Breast epithelium (tissue), 4 donors: ENCODE measurements at places on chromosomes 16 and 17. TPM values are rescaled to one million over a fixed set of nuclear protein-coding genes. Genes with fewer than 3 reads are reported as not detected.
A peak's percentile ranks its signal among the peaks of the same experiment; 100 is the strongest.

DNA sequence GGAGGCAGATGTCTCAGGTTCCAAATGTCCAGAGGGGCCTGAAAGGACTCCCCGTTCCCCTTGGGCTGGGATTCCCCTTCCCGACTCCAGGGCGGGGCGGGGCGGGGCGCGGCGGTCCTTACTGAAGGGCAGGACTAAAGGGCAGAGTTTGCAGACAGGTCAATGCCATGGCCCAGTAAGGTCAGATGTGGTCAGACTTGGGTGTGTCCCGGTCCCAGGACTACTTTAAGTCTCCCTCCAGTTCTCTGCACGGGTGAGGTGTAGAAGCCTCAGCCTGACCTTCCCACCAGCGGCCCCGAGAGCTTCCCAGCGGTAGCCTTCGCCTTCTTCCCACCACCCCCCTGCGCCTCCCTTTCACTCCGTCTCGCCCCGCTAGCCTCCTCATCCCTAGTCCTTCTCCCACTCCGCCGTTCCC lies 532 bp downstream of the KDM6B start:
- no peaks in the 10 kb centered on the region for H3K36me3 ChIP-seq
- H3K4me3 ChIP-seq, result peak overlapping the region; percentile 74
- peak overlapping the region; percentile 97 for H3K27ac ChIP-seq
- no peaks in the 10 kb centered on the region for H3K27me3 ChIP-seq

- peak overlapping the region; percentile 100 for H3K4me3 ChIP-seq
- H3K27me3 ChIP-seq, result no peaks in the 10 kb centered on the region
- H3K4me1 ChIP-seq, result peaks cover 34% of the 10 kb centered on the region
- peak overlapping the region; percentile 96 for H3K27ac ChIP-seq
These were observed 3.2 kb downstream of the THRA start for GRCh38 chr17:40065769-40066510.

DNA sequence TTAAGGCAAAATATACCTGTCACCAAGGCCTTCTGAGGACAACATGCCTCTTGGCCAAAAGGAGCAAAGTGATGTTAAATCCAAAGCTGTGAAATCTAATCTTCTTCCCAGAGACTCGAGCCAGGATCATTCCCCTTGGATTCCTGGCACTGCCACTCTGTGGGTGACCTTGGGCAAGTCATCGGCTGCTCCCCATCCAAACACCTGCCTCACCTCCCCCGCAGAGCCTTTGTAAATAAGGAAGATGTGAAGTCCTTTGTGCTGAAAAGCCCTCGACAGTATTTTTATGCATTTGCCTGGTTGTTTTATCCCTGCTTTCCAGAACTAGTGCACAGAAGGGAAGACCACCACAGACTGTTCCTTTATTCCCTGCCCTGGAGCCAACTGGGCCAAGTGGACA lies 5.4 kb upstream of the CEP295NL start:
- no peaks in the 10 kb centered on the region for H3K36me3 ChIP-seq
- H3K27me3 ChIP-seq, result no peaks in the 10 kb centered on the region
- H3K27ac ChIP-seq, result peak overlapping the region; percentile 29
- DNase-seq, result no peak
- no peak overlapping the region for H3K4me3 ChIP-seq
- no peaks in the 10 kb centered on the region for H3K4me1 ChIP-seq

RNF43 gene
- total RNA-seq, result 8.5 TPM

- H3K27me3 ChIP-seq, result no peaks in the 10 kb centered on the region
- no peaks in the 10 kb centered on the region for H3K36me3 ChIP-seq
- H3K4me3 ChIP-seq, result no peak overlapping the region
- no peaks in the 10 kb centered on the region for H3K4me1 ChIP-seq
These were observed 408.4 kb downstream of the ZFHX3 start for GRCh38 chr16:72639494-72639893.

- no peaks in the 10 kb centered on the region for H3K27me3 ChIP-seq
- no peaks in the 10 kb centered on the region for H3K4me1 ChIP-seq
- H3K36me3 ChIP-seq, result no peaks in the 10 kb centered on the region
These were observed 151.1 kb upstream of the NOL11 start for GRCh38 chr17:67566656-67567055.

DNA sequence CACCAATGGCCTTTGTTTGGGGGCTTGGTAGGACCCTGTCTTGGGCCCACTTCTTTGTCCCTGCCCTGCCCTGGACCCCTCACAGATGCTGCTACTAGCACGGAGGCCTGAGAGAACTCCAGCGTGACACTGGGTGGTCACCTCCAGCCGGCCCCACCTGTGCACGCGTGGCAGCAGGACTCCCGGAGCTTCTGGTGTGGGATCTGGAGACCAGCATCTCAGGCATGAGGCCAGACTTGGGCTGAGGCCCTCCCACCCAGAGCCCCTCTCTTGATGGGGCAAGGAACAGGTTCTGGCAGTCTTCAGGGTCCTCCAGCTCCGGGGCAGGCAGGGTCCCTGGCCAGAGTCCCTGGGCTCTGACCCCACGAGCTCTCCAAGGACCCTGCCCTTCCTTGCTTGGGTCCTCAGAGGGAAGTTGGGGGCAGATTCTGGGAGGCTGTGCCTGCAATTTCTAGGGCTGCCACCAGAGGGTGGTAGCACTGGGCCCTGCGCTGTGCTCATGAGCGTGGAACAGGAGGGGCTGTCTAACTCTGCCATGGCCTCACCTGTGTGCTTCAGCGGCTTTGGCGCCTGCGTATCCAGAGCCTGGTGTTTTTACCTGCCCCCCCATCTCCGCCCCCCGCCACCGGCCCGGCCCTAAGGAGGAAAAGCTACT lies 3.1 kb upstream of the BAIAP3 start:
- H3K27me3 ChIP-seq, result peaks cover 31% of the 10 kb centered on the region
- no peak for DNase-seq
- no peak overlapping the region for H3K4me3 ChIP-seq
- H3K27ac ChIP-seq, result peak overlapping the region; percentile 89
- peaks cover 22% of the 10 kb centered on the region for H3K4me1 ChIP-seq

DNA sequence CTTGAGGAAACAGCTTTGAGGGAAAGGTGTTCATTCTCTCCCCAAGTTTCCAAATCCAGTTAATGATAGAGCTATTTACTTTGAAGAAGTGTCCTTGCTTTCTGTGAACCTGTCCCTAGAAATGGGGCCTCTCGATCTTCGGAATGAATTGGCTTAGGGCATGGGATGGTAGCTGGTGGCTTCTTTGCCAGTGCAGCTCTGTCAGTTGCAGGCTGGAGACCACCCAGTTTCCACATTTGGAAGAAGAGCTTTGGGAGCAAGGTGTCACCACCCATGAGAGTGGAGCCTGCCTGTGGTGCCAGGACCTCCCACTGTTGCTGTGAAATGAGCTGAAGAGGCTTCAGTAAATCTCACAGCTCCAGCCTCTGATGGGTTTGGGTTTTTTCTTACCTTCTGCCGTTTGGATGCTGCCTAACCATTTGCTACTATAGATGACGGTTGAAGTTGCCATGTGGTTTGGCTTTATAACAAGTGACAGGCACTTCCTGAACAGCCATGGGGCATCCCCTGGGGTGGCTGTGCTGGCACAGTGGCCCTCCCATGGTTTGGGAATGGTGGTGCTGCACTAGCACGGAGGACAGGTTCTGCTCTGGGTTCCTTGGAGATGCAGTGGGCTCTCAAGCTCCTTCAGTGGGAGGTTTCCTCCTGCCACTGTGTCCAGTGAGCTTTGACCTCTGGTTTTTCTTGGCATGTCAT lies 19.5 kb upstream of the SLC5A10 start:
- H3K4me3 ChIP-seq, result no peak overlapping the region
- no peaks in the 10 kb centered on the region for H3K4me1 ChIP-seq

- H3K27ac ChIP-seq, result no peak overlapping the region
- DNase-seq, result no peak
These were observed 35.0 kb downstream of the PITPNC1 start for GRCh38 chr17:67412032-67412431.

- peak overlapping the region; percentile 70 for H3K4me3 ChIP-seq
- DNase-seq, result no peak
- peaks cover 2% of the 10 kb centered on the region for H3K4me1 ChIP-seq
- H3K36me3 ChIP-seq, result no peaks in the 10 kb centered on the region
These were observed 4.9 kb downstream of the HIC1 start for GRCh38 chr17:2059547-2060384.

GRCh38 chr16:55643161-55643970 lies 12.4 kb upstream of the SLC6A2 start:
- no peaks in the 10 kb centered on the region for H3K27me3 ChIP-seq
- no peaks in the 10 kb centered on the region for H3K36me3 ChIP-seq
- H3K4me1 ChIP-seq, result no peaks in the 10 kb centered on the region
- no peak for DNase-seq
- no peak overlapping the region for H3K27ac ChIP-seq

- no peaks in the 10 kb centered on the region for H3K36me3 ChIP-seq
- no peak for DNase-seq
- H3K4me3 ChIP-seq, result no peak overlapping the region
These were observed 4.6 kb upstream of the KLHL36 start for GRCh38 chr16:84643674-84644073.

GRCh38 chr17:58219789-58220183 lies 731 bp upstream of the MKS1 start:
- H3K27ac ChIP-seq, result peak overlapping the region; percentile 90

GRCh38 chr16:30983289-30983889 lies 1.6 kb upstream of the HSD3B7 start:
- DNase-seq, result no peak
- H3K36me3 ChIP-seq, result peaks cover 16% of the 10 kb centered on the region
- no peaks in the 10 kb centered on the region for H3K4me1 ChIP-seq
- peak overlapping the region; percentile 19 for H3K27ac ChIP-seq
- H3K4me3 ChIP-seq, result no peak overlapping the region

- no peaks in the 10 kb centered on the region for H3K36me3 ChIP-seq
- H3K4me3 ChIP-seq, result no peak overlapping the region
- H3K4me1 ChIP-seq, result peaks cover 3% of the 10 kb centered on the region
- DNase-seq, result no peak
These were observed 55.0 kb upstream of the ZNF469 start for GRCh38 chr16:88327561-88328312.

GRCh38 chr16:71430744-71431143 lies 11.1 kb downstream of the TLE7 start:
- no peaks in the 10 kb centered on the region for H3K36me3 ChIP-seq
- DNase-seq, result no peak
- H3K4me1 ChIP-seq, result no peaks in the 10 kb centered on the region
- H3K27me3 ChIP-seq, result peaks cover 22% of the 10 kb centered on the region
- H3K4me3 ChIP-seq, result no peak overlapping the region

- H3K27ac ChIP-seq, result no peak overlapping the region
- no peaks in the 10 kb centered on the region for H3K4me1 ChIP-seq
These were observed 90.3 kb downstream of the RMI2 start for GRCh38 chr16:11435576-11435975.

CSH2 gene
- total RNA-seq, result not detected

- no peaks in the 10 kb centered on the region for H3K4me1 ChIP-seq
- no peak overlapping the region for H3K4me3 ChIP-seq
- H3K27me3 ChIP-seq, result no peaks in the 10 kb centered on the region
- DNase-seq, result no peak
- no peak overlapping the region for H3K27ac ChIP-seq
These were observed 139.0 kb downstream of the HS3ST3A1 start for GRCh38 chr17:13462673-13463124.

DNA sequence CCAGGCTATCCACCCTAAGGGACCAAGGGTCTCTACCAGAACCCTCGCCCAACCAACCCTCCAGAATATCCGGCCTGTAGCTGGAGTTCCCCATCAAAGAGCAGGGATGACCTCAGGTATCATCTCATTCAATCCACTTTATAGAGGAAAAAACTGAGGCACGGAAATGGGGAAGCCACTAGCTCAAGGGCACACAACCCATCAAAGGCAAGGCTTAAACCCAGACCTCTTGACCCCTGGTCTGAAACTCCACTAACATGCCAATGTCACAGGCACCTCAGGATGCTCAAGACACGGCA lies 1.6 kb downstream of the TBC1D10B start:
- no peaks in the 10 kb centered on the region for H3K36me3 ChIP-seq
- H3K27me3 ChIP-seq, result no peaks in the 10 kb centered on the region
- H3K4me1 ChIP-seq, result no peaks in the 10 kb centered on the region
- H3K27ac ChIP-seq, result peak overlapping the region; percentile 97

KLHL10 gene
- 0.80 TPM for total RNA-seq

LLGL1 gene
- total RNA-seq, result 21.6 TPM

TLCD3B gene
- total RNA-seq, result 0.29 TPM

KRT9 gene
- not detected for total RNA-seq

GRCh38 chr17:19671433-19671832 lies 22.9 kb downstream of the ALDH3A2 start:
- H3K27ac ChIP-seq, result no peak overlapping the region
- no peaks in the 10 kb centered on the region for H3K27me3 ChIP-seq
- H3K36me3 ChIP-seq, result no peaks in the 10 kb centered on the region
- DNase-seq, result no peak
- H3K4me3 ChIP-seq, result no peak overlapping the region

DNA sequence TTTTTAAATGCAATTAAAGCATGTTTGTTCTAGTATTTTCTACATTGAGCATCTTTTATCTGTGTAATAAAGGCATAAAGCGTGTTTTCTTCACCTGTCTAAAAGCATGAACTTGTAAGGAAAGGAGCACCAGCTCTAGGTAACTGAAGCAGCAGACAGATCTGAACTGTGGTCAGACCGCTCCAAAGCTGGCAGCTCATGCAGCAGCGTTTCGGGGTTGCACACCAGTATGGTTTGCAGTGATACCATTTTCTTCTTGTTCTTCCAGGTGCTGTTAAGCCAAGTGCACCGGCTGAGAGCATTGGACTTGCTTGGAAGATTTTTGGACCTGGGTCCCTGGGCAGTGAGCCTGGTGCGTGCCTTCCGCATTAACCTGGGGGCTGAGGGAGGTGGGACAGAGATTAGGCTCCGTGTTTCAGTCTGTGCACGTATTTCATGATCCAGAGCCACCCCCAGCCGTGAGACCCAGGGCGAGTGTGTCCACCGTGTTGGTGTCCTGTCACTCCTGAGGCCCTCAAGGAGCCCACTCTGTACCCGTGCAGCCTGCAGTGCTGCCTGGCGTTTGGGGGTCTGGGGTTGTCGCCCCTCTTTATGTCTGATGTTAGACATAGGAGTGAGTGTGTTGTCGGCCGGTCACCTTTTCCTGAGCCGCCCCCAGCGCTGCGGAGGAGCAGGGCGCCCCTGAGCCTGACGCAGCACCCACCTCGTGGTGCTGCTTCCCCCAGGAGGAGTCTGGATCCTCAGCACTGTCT lies 136.3 kb upstream of the CHMP6 start:
- no peak overlapping the region for H3K4me3 ChIP-seq
- no peaks in the 10 kb centered on the region for H3K36me3 ChIP-seq
- no peak for DNase-seq
- no peaks in the 10 kb centered on the region for H3K4me1 ChIP-seq

DNA sequence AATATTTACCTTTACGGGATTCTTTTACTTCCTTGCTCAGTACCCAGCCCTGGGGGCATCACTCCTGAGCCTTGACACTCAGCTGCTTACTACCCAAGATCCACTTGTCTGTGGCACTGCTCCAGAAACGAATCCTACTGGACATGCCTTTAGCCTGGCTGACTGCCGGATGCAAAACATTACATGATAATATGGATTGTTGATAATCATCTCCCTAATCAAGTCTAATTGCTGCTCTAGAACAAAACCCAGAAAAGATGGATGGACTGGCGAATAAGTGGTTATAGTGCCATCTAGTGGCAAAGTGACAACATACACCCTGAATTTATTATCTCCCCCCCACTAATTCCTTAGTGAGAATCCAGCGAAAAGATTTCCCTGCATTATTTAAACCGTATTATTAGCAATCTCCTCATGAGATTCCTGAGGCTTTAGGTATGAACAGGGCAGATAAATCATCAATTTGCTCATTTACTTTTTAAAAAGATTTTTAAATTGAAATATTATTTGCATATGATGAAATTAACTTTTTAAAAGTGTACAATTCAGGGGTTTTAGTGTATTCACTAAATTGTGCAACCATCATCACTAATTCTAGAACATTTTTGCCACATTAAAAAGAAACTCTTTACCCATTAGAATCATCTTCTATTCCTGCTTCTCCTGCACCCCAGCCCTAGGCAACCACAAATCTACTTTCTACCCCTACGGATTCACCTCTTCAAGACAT lies 61.6 kb downstream of the RGS9 start:
- H3K27me3 ChIP-seq, result no peaks in the 10 kb centered on the region
- no peak overlapping the region for H3K27ac ChIP-seq
- no peaks in the 10 kb centered on the region for H3K36me3 ChIP-seq

- peak overlapping the region; percentile 72 for H3K27ac ChIP-seq
- H3K27me3 ChIP-seq, result no peaks in the 10 kb centered on the region
- H3K36me3 ChIP-seq, result no peaks in the 10 kb centered on the region
These were observed 23.7 kb downstream of the FAM20A start for GRCh38 chr17:68577497-68577821.
